ENCODE measurements at places on chromosomes 6 and 20.

GRCh38 chr6:169409742-169410312 lies 156.2 kb upstream of the THBS2 start:
- DNase-seq = no peak

DNA sequence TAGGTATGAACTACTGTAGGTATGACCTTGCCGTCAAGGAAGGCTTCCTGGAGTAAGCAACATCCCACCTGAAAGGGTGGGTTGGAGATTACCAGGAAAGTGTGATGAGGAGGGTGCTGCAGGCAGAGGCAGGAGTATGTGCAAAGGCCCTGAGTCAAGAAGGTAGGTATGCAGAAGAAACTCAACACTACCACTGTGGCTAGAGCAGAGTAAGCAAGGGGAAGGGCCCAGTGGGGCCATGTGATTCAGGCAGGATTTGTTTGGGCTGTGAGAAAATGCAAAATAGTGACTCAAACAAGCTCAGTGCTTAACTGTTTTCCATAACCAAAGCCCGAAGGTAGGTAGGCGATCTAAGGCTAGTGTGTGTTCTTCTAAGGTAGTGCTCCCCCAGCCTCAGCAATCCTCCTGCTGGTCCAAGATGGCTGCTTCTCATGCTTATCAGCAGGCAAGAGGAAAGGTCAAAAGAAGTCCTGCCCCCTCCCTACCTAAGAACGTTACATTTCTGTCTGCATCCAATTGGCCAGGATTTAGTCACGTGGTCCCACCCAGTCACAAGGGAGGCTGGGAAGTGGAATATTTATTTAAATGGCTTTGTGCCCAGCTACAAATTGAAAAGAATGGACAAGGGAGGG lies 36.2 kb upstream of the HMGA1 start:
- DNase-seq = no peak

DNA sequence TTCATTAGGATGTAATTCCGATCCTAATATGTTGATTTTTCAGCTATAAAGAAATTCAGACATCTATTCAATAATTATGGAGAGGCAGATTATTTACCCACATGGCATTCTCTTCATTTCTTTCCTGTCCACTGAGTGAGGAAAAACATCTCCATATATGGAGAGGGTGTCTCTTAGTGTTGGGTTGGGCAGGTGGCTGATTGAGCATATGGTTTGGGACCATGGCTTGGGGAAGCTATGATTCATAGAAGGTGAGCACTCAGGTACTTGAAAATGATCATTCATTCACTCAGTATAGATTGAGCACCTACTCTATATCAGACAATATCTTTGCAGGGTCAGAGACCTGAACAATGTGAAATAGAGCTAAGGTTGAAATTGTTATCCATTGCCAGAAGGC lies 41.3 kb upstream of the IL20RA start:
- no peak for DNase-seq

DNA sequence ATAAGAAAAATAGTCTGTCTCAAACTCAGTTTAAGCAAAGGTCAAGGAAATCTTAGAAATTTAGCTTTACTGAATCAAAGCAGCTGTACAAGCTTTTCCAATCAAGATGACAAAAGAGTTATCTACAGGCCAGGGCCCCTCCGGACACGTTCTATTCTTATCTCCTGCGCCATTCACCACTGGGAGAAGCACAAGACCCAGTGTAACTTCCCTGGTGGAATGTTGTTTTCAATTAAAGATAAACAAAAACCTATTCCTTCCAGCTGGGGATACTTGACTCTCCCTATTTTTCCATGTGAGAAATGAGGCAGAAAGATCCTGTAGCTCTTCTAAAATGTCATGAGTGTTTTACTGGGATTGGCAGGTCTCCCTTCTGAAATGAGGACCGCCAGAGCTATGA lies 123.3 kb downstream of the TBX18 start:
- DNase-seq = no peak

GRCh38 chr6:104462811-104463599 lies 396.7 kb downstream of the HACE1 start:
- no peak for DNase-seq

DNA sequence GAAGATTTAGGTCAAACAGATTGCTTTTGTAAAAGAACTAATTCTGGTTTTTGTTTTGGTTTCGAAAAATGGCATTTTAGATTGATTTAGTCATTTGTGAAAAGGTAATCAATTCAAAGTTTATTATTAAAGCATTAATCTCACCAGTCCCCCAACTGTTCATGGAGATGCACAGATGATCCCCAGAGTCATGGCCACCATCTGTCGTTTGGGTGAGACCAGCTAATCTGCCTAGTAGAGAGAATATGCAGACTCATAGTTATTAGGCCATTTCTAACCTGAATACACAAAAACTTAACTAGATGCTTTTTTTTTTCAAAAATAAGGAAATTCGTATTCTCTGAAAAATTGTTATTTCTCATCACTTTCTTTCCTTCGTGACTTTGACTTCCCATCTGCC lies 58.1 kb downstream of the C6orf58 start:
- no peak for DNase-seq

- DNase-seq = no peak
Observed at GRCh38 chr20:35319192-35319870, 27.1 kb upstream of the FAM83C start.

- no peak for DNase-seq
Observed at GRCh38 chr6:26028212-26028745, 59.0 kb upstream of the HFE start.

GRCh38 chr20:13960525-13960924 lies 29.9 kb downstream of the SEL1L2 start:
- DNase-seq = no peak

DNA sequence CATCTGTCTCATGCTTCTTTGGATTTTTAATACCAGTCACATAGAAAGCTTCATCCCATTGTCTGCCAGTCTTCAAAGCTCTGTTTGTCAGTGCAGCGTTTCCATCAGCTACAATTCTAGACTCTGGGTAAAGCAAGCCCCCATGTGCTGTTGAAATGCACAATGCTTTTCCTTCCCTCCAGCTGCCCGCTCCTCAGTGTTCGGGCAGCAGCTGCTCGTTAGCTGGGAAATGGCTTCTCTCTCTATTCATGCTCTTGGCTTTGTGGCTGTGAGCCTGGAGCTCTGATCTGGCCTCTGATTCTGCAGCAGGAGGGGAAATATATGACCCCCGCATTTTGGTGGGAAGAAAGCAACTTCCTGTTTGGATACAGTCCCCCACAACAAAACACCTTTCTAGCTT lies 213.0 kb upstream of the CDYL start:
- no peak for DNase-seq
